Activated CD8-positive, alpha-beta memory T cell treated with anti-CD3 and anti-CD28 coated beads for 1 hour (primary cell): ENCODE measurements at places on chromosomes 11 and 22.

DNA sequence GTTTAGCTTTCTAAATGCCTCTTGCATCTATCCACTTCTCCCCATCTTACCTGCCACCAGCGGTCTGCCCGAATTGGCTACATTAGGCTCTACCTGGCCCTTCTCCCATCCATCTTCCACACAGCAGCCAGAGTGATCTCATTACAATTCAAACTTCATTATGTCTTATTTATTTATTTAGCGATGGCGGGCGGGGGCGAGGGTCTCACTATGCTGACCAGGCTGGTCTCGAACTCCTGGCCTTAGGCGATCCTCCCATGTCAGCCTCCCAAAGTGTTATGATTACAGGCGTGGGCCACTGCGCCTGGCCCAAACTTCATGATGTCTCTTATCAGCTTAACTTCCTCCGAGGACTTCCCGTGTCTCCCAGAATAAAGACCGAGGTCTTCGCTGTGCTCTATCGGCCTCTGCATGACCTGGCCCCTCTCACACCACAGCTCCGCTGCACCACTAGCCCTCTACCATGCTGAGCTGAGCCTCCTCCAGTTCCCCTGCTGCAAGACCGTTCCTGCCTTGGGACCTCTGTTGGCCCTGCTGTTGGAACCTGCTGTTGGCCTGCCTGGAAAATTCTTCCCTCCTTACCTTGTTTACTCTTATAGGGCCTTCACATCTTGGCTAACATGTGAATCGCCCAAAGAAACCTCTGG, 870 bp upstream of the CTTN start:
- DNase-seq = no peak

GRCh38 chr22:27603800-27604144, 197.8 kb downstream of the MN1 start:
- DNase-seq = no peak

GRCh38 chr11:38952698-38953097, 2354.7 kb upstream of the RAG2 start:
- no peak for DNase-seq

- DNase-seq = no peak
These were observed 63.4 kb upstream of the CARD18 start for GRCh38 chr11:105202844-105203548.

DNA sequence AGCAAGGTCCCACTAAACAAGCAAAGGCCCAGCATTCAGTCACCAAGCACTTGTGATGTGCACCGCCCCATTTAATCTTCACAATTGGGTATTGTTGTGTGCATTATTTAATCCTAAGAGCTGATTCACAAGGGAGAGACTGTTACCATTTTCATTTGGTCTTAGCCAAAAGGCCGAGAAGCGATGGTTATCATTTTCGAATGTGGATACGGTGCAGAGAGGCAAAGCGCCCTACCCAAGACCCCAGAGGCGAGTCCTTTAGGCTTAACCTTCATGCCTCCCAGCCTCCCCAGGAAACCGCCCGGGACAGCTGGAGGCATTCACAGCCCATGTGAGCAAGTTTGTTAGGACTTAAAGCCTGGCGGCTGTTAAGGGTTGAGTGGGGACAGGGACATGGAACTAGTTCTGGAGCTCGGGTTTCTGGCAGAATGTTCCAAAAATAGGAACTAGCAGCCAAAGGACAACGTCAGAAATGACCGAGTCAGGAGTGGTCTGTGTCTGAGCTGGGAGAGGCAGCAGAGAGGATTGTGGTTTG, 13.0 kb upstream of the UPK3A start:
- no peak for DNase-seq
